Inflammatory macrophage treated with lipopolysaccharide for 1 hour (primary cell): ENCODE measurements at places on chromosomes 4 and X.

DNA sequence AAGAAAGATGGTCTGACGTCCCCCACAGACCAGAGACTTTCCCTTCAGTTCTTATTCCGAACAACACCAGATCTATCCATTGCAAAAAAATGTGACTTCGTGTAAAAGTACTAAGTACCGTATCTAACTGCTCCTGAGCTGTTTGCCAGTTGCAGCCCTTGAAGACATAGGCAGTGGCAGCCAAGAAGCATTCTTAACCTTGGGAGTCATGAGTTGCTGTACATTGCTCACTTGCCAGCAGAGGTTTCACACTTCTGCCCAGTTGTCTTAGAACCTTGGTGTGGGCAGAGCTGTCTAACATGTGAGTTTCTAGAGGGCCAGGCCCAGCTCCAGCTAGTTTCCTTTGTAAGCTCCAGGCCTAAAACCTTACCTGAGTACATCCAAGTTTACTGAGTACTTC lies 10.5 kb upstream of the CHRDL1 start:
- no peak for DNase-seq

DNA sequence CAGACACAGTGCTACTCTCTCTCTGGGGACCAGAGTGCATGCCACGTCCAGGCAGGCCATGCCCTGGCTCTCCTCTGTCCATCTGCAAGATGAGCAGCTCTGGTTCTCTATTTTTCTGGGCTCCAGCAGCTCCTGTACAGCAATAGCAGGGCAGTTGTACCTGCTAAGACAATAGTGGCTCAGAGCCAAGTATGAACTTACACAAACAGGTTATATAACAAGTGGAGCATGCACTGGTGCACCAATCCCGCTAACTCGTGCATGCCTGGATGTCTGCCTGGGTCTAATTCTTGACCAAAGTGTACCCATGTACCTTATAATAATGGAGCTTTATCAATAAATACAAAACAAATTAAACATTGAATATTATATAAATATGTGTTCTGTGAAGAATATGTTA lies 392.3 kb downstream of the CENPC start:
- DNase-seq, result no peak

DNA sequence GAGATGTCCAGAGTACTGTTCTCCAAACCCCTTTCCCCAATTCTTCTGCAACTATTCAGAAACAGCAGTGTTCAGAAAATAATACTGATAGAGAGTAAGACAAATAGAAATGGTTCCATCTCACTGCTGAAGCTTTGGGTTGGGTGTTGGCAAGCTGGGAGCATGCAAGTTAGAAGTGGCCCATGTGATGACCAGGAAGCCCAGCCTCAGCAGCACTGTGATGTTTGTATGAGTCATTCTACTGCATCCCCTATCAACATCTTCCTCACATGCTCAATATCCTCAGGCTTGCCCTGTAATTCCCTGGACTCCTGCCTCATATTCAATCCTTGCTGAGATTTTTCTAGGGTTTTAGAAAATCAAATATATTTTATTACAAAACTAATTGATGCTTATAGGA lies 96.5 kb downstream of the CHRDL1 start:
- DNase-seq, result no peak

DNA sequence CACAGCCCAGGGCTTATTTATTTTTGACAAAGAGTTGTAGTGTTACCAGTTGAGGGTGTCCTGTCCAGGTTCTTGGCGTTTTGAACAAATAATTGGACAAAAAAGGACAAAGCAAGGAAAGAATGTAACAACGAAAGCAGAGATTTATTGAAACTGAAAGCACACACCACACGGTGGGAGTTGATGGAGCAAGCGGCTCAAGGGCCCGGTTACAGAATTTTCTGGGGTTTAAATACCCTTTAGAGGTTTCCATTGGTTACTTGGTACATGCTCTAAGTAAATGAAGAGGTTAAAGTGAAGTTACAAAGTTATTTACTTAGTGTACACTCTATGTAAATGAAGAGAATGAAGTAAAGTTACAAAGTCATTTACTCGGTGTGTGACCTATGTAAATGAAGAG lies 27.8 kb upstream of the OPHN1 start:
- DNase-seq, result no peak

GRCh38 chr4:1376841-1377605 lies 29.2 kb downstream of the NKX1-1 start:
- no peak for DNase-seq

GRCh38 chr4:2075171-2075986 lies 16.3 kb downstream of the NAT8L start:
- no peak for DNase-seq

GRCh38 chrX:13716905-13717304 lies 17.5 kb downstream of the TRAPPC2 start:
- DNase-seq, result no peak

DNA sequence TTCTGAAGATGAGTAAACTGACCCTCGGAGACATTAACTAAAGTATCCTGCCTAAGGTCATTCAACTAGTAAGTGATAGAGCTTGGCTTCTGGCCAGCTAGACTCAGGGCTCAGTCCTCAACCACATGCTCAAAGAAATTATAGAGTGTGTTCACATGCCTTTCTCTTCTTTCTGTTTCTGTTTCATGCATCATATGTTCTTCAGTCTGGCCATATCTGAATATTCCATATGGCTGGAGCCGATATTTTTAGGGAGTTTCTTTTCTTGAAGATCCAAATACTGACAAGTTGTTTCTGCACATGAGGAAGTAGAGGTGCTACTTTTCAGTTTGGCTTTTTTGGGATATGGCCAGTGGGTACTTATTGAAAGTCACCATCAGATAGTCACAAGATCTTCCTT lies 44.9 kb downstream of the MMRN1 start:
- no peak for DNase-seq

- DNase-seq, result no peak
These were observed 100.8 kb downstream of the SHROOM3 start for GRCh38 chr4:76535603-76536372.
